ENCODE measurements at places on chromosomes 7 and 10.

- DNase-seq = no peak
These were observed 179.7 kb upstream of the MALRD1 start for GRCh38 chr10:18868919-18869318.

DNA sequence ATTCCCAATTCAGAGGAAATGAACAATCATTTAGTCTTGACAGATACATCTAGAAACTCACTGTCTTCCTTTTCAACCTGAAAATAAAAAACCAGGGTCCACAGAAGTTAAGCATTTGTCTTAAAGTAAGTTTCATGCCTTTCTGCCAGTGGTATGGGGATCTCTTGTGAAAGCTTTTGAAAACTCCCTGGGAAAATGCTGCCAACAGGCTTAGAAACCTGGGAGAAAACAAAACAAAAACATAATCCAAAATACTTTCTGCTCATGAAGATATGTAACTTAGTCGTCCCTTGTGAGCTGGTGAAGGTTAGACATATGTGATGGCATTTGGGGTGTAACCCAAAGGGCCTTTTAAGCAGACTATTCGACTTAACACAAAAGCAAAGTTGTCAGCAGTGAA is 66.4 kb upstream of the ZNF438 start:
- no peak for DNase-seq

DNA sequence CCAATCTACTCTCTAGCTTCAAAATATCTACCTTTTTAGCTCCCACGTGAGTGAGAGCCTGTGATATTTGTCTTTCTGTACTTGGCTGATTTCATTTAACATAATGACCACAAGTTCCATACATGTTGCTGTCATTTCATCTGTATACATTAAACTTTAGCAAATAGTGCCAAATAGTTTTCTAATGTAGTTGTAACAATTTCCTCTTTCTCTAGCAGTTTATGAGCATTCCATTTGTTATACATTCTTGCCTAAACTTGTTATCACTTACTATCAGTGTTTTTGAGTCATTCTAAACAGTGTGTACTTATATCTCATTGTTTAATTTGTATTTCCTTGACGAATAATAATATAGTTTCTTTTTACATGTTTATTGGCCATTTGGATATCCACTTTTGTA is 77.2 kb downstream of the NEUROD6 start:
- no peak for DNase-seq

DNA sequence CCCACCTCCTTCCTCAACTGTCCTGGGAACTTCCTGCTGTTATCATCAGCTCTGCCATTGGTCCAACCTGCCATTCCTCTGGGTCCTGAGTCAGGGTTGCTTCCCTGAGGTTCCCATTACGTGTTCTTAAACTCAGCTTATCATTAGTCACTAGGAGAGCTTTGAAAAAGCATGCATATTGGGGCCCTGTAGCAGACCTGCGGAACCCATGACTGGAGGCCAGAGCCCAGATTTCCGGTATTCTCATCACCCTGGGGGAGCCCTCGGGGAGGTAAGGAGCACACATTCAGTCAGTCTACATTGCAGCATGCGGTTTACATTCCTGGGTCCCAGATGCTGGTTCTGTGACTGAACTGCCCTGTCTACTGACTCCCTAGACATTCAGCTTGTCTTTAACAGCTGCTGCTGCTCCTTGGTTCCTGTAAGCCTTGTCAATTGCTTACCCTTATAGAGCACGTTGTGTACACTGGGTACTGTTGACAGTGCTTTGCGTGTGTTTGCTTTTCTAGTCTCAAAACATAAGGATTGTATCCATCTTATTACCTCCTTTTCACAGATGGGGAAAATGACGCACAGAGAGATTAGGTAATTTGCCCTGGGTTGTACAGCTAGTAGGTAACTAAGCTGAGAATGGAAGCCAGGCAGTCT is 12.8 kb downstream of the CDHR3 start:
- no peak for DNase-seq

DNA sequence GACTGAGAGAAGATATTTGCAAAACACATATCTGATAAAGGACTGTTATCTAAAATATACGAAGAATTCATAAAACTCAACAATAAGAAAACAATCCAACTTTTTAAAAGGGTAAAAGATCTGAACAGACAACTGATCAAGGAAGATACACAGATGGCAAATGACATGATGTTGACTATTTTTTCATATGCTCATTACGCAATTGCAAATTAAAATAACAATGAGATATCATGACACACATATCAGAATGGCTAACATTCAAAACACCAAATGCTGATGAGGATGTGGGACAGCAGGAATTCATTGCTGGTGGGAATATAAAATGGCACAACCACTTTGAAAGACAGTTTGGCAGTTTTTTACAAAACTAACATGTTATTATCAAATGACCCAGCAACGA is 8.9 kb downstream of the DENND11 start:
- DNase-seq = no peak

GRCh38 chr10:104435822-104436221 is 82.2 kb downstream of the CFAP58 start:
- no peak for DNase-seq

GRCh38 chr10:101777619-101778145 is 1.8 kb upstream of the FGF8 start:
- no peak for DNase-seq

- DNase-seq = no peak
These were observed 17.9 kb upstream of the ITGA8 start for GRCh38 chr10:15737656-15738055.

DNA sequence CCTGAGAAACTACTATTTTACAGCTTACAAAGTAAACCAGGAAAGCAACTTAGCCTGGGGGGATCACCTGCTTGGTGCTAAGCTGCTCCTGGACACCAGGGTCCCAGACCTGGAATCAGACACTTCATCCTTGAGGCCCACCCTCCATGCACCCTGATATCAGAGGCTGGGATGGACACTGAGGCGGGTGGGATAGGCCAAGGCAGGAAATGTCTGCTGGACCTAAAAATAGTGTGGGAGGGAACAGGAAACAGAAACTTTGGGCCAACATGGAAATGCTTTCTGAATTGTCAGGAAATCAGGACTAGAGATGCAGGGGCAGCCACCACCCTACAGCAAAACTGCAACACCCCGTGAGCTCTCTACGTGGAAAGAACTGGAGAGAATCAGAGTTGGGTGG is 101.5 kb upstream of the PODXL start:
- DNase-seq = no peak

- DNase-seq = no peak
These were observed 87.3 kb downstream of the CCSER2 start for GRCh38 chr10:84415539-84416244.

DNA sequence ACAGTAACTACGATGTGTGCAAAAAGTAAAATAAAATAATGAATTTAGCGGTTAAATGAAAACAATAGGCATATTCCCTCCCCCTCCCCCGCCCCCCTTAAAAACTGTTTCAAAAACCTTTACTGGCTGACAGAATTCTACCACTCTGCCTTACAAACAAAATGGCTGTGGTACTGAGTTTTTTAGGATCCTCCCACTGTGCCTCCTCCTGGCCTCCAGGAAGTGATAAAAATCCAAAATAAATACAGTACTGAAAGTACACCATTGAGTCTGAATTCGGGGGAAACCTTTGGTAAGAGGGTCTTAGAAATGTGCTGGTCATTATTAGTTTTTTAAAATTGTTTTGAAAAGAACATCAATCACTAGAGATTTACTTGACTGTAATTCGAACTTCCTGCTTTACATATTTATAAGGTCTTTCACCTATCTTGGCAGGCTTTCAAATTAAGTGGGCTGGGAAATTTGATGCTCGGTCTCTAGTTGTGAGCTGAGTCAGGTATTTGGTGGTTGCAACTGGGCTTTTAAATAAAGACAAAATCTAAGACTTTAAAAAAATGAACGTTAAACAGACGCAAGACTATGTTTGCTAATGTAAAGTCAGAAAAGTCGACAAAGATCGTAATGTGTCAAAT is 32.5 kb upstream of the EPC1 start:
- DNase-seq = no peak

All from T-cell (primary cell).